ENCODE measurements at places on chromosomes 1 and 21.

GRCh38 chr21:33063907-33064622, 5.9 kb upstream of the OLIG1 start:
- DNase-seq: no peak

GRCh38 chr1:160819186-160819585, 23.2 kb downstream of the LY9 start:
- no peak for DNase-seq

DNA sequence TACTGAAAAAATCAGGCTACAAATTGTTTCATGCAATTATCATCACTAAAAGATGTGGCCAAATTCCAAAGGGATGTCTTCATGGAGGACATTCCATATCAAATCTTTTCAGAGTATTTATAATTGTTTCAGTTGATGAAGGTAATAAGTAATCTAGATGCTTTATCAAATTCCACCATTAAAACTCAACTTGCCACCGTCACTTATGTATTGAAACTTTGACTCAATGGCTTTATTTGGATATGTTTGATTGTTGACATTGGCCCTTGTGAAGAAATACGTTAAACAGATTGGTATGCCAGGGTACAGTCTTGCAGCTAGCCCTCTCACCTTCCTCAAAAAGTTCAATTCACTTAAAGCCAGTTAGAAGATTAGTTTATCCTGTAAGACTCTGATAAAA, 32.2 kb upstream of the PALMD start:
- no peak for DNase-seq

DNA sequence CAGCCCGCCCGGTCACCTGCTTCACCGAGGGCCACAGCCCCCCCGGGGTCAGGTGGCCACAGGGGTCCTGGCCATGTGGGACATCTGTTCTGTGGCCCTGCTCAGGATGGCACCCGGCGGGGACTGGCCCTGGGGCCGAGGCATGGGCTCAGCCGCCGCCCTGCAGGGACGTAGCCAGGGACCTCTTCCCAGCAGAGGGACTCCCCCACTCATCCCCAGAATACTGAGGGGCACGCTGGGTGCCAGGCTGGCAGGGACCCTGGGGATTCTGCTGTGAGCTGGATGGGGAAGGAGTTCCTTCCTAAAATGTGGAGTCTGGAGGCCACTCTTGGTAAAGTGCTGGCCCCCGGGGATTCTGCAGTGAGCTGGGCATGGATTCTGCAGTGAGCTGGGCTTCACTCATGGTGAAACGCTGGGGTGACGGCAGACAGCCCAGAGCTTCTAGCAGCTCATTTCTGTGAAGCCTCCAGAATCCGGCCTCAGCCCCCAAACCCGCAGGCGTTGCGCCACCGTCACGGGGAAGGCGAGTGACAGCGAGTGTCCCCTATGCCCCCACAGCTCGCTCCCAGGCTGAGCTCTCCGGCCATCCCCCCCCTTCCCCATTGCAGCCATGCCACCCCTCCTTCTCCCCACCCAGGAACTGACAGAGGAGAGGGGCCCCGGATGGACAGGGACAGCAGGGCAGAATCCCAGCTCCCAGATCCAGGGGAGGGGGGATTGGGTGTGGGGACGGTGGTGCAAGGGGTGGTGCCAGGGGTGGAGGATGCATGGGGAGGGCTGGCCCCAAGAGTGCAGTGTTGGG, 1.4 kb downstream of the ITGB2 start:
- no peak for DNase-seq

DNA sequence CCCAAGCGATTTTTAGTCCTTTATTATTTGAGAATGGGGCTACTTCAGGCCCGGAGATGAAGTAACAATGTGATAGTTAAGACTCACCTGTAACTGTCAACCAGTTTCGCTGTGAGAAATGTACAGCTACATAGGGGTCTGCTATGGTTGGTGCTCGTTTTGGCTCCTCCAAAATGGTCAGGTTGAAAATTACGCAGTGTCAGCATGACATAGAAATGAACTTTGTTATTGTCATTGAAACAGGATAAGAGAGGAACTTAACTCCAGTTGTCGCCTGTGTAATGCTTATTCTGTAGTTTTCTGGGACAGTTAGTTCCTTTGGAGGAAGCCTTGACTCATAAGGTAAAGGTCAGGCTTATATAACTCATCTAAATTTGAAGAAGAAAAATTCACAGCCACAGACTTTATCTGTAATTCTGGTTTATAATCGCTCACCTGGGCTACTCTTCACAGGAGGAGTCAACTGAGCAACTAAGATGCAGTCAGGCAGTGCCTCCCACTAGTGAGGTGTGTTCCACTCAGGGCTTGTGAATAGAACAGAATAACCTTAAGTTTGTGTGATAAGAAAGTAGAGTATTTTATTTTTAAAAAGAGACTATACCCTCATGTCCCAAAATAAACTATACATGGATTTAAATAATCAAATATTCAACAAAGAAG, 130.9 kb downstream of the CD247 start:
- DNase-seq: no peak

DNA sequence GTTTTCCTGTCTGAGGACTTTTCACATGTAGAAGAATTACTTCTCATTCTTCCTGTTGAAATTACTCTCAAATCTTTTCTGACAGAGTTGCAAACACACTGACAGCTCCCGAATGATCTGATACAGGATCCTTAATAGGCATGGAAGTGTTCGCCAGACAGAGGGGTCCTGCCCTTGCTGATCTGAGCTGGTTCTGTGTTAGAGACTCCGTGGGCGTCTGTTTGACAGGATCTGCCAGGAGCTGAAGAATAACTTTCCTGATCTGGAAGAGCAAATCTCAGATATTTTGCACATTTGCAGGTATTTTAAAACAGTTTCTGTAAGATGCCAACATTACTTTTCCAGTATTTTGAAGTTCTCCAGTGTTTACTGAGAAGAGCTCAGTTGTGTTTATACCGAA, 202.3 kb downstream of the DYRK1A start:
- no peak for DNase-seq

DNA sequence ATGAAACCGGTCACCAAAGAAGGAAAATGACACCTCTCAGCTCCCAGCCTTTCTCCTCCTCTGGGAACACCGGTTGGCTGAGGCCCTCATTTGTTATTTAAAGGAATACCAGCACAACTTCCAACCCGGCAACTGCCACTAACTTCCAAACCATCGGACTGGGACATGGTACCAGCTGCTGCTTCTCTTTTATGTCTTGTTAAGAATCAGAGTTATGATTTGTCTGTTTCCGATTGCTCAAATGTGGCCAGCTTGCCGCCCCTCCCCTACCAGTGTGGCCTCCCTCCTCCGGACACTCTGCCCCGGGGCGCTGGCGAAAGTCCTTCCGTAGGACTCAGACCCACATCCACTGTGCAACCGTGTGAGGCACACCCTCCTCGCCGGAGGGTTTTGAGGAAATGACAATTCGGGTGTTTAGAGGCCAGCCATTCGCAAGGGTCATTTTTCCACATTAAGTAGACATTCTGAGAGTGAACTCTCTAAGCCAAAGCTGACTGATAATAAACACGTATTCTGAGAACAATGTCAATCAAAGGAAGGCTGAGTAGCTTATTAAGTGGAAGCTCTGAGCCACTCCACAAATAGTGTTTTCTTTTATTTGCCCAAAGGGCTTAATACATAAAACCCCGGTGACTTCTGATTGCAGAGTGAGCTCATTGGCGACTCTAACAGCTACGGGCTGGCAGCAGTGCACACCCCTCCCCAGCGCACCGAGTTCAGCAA, 5.5 kb downstream of the RIPK4 start:
- no peak for DNase-seq
